ENCODE measurements at places on chromosomes 1 and 21.

DNA sequence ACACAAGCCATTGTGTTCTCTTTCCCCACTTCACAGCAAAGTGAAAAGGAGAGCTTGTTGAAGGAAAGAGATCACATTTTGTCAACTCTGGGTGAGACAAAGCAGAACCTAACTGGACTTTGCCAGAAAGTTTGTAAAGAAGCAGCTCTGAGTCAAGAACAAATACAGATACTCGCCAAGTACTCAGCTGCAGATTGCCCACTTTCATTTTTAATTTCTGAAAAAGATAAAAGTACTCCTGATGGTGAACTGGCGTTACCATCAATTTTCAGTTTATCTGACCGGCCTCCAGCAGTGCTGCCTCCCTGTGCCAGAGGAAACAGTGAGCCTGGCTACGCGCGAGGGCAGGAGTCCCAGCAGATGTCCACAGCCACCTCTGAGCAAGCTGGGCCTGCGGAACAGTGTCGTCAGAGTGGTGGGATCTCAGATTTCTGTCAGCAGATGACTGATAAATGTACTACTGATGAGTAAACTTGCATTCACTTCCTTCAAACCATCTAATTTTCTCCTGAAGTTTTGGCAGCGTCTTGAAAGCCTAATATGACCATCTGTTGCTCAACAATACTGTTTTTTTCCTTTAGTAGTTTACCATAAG is 43.7 kb downstream of the BACH1 start:
- DNase-seq, result no peak

- no peak for DNase-seq
These were observed 321.1 kb downstream of the KCTD3 start for GRCh38 chr1:215888159-215888558.

GRCh38 chr21:30561264-30561895 is at the start of gene KRTAP19-7:
Gene KRTAP19-7 (minus strand): TSS chr21:30561314. CDS start chr21:30561289, 25 bp downstream.
- no peak for DNase-seq

GRCh38 chr1:25616987-25617624 is 515 bp downstream of the MAN1C1 start:
- peak; percentile 39 for DNase-seq

DNA sequence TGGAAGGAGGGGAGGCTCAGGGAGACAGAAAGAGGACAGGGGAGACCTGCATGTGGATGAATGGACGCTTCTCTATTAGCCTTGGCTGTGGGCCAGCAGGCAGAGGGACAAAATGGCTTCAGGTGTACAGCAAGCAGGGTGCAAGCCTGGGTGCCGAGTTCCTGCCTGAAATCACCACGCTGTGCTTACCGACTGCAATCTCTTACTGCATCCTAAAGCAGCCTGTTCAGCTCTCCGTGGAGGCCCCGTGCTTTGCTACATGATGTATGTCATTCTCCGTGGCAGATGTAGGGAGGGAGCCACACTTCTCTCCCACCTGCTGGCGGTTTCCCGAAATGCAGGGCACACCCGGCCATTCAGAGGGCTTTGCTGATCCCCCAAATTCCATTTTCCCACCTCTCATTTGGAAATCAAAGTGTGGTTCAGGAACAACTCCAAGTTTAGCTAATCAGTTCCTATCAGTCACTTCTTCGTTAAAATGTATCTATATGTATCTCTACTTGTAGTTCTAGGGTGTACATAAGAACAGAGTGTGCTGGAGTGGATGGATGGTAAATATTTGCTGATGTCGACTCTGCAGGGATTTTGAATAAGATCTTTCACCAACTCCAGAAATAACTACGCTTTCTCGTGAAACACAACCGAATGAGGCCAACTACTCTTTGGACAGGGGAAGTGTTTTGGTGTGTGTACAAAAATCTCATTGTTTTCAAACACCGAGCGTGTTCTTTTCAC is 122.3 kb upstream of the BACE2 start:
- peak; percentile 62 for DNase-seq

DNA sequence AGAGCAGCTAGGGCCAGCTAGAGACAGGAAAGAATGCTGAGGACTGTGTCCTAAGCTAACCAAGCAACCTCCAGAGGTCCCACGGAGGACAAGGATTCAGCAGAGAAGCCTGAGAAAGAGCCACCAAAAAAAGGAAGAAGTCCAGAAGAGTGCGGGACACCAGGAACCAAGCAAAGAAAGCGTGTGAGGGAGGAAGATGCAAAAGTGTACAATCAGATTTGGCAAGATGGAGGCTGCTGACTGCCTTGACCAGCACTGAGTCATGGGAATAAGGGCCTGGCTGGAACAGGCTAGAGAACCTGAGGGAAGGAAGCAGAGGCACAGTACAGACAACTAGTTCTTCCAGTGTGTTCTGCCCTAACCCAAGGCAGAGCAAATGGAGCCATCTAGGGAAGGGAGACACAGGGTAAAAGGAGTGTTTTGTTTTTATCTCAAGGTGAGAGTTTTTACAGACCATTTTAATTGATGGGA is 18.5 kb downstream of the TP53BP2 start:
- DNase-seq, result no peak

DNA sequence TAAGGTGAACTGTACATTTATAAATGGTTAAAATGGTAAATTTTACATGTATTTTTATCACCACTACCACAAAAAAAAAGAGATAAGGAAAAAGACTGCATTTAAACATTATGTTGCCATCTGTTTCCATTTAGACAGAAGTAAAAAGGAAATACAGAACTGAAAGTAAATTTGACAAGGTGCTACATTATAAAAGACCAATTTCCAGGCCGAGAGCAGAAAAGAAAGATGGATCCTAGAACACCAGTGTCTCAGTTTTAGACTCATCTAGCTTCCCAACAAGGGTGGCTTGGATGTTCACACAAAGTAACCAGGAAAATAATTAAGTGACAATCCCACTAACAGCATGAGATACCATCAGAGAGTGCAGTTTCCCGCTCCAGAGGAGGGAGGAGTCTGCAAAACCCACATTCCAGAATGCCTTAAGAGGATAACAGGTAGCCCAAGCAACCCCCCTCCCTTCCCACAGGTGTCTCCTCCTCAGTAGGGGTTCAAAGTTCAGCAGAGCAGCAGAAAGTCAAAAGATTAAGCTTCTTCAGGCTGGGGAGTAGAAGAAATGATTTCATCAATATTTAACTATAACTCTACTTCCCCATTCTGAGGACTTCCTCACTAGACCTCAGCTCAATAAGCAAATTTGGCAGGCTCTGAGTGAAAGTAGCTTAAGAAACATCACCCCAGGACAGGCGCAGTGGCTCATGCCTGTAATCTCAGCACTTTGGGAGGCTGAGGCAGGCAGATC is 11.8 kb downstream of the TPM3 start:
- no peak for DNase-seq

DNA sequence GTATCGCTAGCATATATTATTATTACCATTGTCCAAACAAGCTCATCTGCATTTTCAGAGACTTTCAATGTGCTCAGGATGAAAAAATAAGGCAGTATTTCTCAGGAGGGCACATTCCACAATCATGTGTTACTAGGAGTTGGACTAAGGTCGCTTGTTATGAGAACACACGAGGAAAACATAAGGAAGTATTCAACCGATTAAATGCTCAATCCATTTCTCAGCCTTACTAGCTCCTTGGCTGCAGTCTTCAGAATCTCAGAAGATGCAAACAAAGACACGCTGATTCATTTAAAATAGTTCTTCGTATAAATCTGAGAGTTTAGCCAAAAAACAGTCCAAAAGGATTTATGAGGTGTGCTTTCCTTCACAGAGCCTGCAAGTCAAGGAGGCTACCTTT is 82.0 kb upstream of the JAK1 start:
- DNase-seq, result no peak
